ENCODE measurements at places on chromosomes 5 and 9.

GRCh38 chr5:29304545-29304944 is 1888.9 kb upstream of the CDH6 start:
- DNase-seq: no peak

DNA sequence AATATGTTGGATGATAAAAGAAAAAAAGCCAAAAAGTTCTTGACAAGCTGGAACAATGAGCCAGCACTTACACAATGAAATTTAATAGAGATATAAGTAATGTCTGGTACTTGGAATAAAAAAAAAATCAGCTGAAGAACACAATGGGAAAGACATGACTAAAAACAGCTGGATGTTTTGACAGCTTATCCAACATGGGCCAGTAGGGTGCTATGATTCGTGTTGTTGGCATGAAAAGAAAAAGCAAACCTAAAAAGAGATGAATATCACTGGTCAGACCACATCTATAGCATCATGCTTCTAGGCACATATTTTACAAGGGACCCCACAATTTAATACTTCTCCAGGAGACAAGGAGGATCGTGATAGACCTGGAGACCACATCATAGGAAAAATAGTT is 175.3 kb downstream of the ARL15 start:
- DNase-seq: no peak

GRCh38 chr5:166938071-166938470 is 1353.4 kb upstream of the WWC1 start:
- DNase-seq: no peak

DNA sequence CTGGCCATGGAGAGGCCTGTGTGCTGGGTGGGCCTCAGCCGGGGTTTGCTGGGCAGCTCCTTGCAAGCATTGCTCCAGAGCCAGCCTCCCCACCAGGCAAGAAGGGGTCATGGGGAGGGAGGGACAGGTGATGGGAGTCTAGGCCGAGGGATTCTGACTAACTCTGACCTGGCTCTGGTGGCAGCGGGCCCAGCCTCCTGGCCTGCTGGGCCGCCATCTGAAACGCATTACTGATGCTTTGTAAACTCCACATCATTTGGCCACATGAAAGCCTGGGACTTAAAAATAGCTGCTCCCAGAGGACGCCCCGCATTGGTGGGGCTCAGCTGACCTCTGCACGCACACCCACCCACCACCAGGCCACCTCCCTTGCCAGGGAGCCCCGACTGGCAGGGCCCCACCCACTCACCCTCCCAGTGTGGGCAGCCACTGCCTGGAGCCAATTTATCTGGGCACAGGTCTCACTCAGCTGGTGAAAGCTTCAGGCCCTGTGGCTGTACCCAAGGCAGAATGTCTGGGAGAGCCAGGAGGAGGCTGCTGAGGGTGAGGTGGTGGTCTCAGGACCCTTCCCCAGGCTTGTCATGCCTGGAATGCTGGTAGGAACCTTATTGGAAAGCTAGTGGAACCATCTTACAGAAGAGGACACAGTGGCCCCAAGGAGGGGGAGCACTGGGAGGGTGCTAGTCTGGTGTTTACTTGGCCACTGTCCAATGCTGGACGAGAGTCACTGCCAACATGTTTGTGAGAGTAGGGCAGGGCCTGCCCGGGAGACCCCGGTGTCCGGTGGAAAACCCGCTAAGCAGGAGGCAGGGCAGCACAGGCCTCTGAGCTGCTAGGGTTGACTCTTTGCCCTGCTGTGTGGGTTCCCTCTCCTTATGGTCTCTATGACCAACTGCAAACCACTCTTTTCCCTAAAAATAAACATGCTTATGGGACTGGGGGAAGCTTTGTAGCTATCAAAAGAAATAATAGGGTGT is 10.8 kb downstream of the TCF7 start:
- DNase-seq: no peak

GRCh38 chr5:96506376-96506775 is 73.3 kb upstream of the PCSK1 start:
- no peak for DNase-seq

- no peak for DNase-seq
Measured at GRCh38 chr5:120314191-120314590, 149.9 kb upstream of the PRR16 start.

- DNase-seq: no peak
Measured at GRCh38 chr9:92740009-92740408, 24.6 kb downstream of the BICD2 start.

DNA sequence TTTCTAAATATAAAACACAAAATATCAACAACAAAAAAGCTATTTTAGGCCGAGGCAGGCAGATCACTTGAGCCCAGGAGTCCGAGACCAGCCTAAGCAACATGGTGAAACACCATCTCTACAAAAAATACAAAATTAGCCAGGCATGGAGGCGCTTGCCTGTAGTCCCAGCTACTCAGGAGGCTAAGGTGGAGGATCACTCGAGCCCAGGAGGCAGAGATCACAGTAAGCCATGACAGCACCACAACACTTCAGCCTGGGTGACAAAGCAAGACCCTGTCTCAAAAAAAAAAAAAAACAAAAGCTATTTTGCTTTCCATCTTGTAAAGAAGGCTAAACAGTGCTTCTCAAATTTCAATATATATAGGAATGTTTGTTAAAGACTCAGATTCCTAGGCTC is 11.3 kb downstream of the C5orf15 start:
- no peak for DNase-seq

- DNase-seq: no peak
Measured at GRCh38 chr9:94801234-94801633, 74.7 kb downstream of the AOPEP start.

GRCh38 chr5:2179861-2180260 is 297.1 kb upstream of the IRX4 start:
- DNase-seq: no peak

DNA sequence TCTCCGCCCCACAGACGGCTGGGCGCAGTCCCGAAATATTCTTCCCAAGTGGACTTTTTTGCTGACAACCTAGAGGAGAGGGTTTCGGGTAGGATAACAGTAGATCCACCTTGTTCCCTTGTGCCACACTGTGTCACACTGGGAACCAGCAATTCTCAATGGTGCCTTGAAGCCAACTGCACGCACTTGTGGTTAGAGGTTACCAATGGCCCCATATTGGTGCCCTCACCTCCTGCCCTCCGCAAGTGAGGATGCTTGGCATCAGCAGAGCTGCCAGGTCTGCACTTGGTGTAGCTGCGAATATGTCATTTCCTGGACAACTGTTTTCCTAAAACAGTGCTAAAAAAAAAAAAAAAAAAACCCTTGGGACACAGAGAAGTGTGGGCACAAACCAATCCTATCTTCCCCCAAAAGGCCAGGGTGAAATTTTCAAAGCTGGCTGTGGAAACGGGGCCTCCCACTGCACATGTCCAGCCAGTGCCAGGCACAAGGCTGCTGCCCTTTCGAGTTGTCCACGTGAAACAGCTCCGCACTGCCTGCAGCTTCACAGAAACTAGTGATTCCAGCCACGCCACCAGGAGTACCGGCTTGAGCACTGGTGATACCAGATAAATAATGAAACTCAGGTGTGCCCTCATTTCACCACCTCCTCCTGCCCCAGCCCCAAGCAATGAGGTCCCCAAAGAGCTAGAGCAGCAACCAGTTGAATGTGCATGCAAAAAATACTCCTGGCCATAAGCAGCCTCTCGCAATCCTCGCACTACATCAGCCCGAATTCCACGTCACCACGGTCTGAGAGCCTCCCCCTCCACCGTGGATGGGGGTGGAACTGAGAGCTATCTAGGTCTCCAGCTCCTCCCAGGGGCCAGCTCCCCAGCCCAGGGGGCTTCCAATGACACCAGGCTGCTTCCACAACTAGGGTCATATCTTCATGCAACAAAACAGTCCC is 51.2 kb downstream of the USP20 start:
- no peak for DNase-seq
